ENCODE measurements at places on chromosomes 12 and 14.

- DNase-seq = no peak
These were observed 40.1 kb upstream of the DUSP6 start for GRCh38 chr12:89392391-89392790.

- no peak for DNase-seq
These were observed 27.2 kb downstream of the PROX2 start for GRCh38 chr14:74848768-74849167.

GRCh38 chr14:70005281-70005805, 126.1 kb downstream of the SMOC1 start:
- DNase-seq = no peak

- no peak for DNase-seq
These were observed 7.4 kb downstream of the CIT start for GRCh38 chr12:119869720-119870119.

DNA sequence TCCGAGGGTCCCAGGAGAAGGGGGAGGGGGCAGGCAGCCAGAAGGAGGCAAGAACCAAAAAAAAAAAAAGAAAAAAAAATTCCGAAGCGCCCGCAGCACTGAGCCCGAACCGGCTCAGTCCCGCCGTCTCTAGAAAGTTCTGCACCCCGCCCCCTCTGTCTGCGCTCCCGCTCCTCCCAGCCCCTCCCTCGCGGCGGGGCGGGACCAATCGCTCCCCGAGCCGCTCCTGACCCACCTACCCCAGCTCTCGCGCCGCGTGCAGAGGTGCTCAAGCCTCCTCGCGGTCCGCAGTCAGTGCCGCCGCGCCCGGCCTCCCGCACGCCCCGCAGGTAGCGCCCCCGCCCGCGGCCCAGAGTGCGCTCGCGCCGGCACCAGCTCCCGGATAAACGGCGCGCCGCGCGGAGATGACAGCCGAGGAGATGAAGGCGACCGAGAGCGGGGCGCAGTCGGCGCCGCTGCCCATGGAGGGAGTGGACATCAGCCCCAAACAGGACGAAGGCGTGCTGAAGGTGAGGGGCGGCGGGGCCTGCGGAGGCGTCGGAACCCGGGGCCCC, at the start of gene FKBP4:
Gene FKBP4, plus strand, starts transcription at position 235 of the 554 bp plus-strand sequence. Its CDS starts 170 bp downstream, at position 405.
- peak; percentile 85 for DNase-seq

DNA sequence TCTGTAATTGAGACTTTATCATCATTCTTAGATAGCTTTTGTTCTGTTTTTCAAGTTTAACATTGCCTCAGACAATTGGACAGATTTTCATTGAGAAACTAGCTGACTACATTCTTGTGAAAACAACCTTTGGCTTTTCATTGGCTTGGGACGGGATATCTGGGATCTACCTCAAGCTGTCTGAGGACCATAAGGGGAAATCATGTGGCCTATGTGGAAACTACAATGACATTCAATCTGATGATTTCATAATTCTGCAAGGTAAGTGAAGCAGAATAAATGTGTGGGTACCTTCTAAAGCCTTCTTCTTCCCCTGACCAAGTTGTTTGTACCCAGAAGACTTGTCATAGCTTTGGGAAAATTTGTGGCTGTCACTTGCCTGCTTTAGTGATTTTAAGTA, 133.5 kb downstream of the OTOGL start:
- DNase-seq = no peak

- no peak for DNase-seq
These were observed 124.2 kb downstream of the TTC7B start for GRCh38 chr14:90692061-90692460.

Data from activated B cell treated with CpG ODN at 0.5 μM for 24 hours (primary cell).